ENCODE measurements at places on chromosomes 3 and 15.

GRCh38 chr3:18008706-18009368 lies 266.4 kb upstream of the TBC1D5 start:
- DNase-seq, result no peak

DNA sequence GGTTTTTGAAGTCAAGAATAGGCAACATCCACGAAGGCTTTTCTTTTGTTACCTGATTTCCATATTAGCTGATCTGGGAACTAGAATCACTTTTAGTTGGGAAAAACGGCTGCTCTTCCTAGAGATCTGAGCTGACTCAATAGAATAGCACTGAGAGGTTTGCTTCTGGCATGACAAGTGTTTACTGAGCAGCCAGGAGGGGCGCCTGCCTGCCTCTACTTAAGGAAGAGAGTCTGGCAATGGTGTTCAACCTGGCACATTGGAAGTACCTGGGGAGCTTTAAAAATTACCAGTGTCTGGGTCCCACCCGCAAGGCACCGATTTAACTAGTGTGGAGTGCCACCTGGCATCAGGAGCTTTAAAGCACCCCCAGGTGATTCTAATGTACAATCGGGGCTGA lies 34.4 kb downstream of the FAM43A start:
- DNase-seq, result no peak

- no peak for DNase-seq
These were observed 270.0 kb upstream of the HES1 start for GRCh38 chr3:193865896-193866480.

GRCh38 chr3:178231645-178232044 lies 304.6 kb upstream of the KCNMB2 start:
- DNase-seq, result no peak

- no peak for DNase-seq
These were observed 48.0 kb upstream of the TPRG1 start for GRCh38 chr3:189123595-189124387.

DNA sequence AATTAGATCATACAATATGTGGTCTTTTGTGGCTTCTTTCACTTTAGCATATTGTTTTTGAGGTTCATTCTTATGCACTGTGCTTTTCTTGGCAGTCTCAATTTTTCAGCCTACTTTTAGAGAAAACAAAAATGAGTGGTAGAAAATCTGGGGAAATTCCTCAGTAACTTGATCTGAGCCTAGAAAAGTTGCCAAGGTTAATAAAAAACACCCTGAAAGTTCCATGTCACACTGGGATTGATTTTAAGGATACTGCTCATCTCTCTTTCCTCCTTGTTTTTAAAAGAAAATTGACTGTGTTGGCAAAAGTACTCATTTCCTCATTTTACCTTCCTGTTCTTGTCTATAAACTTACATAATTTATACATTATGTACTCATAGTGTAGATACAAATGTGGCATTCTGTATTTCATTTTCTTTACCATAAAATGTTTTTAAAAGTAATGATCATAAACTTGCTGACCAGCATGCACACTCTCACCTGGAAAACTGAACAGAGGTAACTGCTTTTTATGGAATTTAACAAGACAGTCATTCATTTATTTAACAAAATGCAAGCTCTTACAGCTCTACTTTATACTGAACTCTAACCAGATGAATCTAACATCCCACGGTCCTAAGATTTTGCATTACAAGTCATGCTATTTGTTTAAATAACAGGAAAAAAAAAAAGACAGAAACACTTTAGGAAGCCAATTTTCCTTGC lies 28.6 kb upstream of the SH3BP5 start:
- DNase-seq, result no peak

DNA sequence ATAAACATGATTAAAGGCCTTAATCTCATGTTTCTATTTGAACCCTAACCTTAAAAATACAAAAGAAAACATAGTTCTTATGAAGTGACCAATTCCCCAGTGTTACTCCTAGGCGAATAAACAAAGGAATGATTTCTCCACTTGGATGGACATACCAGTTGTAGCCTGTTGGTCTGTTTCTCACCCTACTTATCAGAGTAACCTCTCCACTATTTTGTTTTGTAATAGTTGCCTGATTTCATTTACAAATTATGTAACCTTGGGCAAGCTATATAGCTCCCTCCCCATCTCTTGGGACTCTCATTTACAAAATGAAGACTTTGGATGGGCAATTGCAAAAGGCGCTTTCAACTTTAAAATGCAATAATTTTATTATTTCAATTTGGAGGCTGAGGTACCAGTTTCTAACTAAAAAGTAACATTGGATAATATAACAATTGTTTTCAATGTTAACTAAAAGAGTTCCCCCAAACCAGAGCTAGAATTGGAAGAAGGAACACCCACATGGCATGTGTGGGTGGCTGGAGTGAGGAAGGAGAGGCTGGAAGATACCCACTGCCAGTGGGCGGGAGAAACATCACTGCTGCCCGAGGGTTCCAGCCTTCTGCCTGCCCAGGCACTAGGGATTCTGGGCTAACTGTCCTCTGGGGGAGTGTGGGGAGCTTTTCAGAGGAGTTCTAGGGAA lies 74.2 kb downstream of the RFTN1 start:
- DNase-seq, result no peak

DNA sequence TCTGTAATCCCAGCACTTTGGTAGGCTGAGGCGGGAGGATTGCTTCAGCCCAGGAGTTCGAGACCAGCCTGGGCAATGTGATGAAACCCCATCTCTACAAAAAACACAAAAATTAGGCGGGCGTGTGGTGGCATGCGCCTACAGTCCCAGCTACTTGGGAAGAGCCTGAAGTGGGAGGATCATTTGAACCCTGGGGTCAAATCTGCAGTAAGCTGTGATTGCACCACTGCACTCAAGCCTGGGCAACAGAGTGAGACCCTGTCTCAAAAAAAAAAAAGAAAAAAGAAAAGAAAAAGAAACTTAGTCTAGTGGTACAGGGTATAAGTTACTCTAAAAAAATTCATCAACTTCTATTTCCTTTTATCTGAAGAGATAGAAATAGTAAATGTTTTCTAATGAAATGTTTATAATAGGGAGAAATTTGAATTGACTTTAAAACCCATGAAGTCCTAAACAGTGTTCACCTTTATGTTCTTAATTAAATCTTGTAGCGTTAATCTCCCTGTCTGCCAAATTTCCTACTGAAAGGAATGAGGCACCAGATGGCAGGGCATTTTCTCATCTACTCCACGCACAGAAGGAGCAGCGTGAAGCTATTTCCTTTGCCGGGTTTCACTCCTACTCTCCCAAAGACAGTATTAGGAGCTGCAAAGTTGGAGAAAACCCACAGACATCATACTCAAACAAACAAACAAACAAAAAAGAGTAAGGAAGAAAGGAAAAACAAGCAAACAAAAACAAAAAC lies 1.9 kb downstream of the PCLAF start:
- DNase-seq, result no peak

DNA sequence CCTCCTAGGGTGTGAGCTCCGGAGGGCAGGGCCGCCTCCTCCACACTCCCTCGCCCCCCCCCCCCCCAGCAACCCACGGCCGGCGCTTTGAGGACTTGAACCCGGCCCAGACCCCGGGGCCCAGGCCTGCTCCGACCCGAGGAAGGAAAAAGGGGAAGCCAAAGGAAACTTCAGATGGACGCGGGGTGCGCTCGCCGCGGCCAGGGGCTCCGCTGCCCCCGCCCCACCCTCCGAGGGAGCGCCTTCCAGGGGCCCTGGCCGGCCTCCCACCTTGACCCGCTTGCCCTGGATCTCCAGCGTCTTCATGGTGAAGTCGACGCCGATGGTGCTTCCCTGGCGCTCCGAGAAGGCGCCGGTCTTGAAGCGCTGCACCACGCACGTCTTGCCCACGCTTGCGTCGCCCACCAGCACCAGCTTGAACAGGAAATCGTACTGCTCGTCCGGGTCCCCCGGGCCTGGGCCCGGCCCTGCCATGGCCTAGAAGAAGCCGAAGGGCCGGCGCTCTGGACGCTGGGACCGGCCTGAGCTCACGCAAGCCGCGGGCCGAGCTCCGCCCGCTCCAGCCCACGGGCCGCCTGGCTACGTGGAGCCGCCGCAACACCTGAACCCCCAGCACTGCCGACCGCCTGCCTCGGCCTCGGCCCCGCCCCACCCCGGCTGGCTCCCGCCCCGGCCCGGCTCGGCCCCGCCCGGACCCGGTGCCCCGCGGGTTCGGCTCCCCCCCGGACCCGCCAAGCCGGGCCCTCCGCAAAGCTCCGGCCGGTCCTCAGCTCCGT lies 400 bp downstream of the RAB43 start:
- DNase-seq, result no peak

DNA sequence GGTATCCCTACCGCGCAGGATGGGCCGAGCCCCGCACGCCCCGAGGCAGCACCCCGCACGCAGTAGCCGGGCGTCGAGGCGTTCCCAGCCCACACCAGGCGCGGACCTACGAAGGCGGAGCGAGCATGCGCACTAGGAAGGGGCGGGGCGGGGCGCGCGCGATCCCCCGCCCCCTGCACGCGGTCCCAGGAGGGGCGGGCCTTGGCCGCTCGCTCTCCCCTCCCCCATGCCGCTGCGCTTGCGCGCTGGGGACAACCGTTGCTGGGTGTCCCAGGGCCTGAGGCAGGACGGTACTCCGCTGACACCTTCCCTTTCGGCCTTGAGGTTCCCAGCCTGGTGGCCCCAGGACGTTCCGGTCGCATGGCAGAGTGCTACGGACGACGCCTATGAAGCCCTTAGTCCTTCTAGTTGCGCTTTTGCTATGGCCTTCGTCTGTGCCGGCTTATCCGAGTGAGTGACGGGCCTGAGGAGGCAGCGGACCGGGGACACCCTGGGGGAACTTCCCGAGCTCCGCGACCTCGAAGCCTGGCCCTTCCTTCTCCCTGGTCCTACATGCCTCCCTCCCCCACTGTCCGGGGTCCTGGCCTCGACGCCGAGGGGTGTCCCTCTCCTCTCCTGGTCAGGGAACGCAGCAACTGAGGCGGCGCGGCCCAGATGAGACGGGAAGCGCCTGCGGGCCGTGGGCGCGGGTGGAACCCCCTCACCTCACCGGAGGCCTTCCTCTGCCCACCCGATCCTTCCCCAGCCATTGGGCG lies at the start of gene SPESP1:
Gene SPESP1, plus strand, starts transcription at position 258 of the 755 bp plus-strand sequence. Its CDS starts 129 bp downstream, at position 387.
- no peak for DNase-seq

GRCh38 chr3:9248522-9249271 lies 749 bp downstream of the SRGAP3 start:
- no peak for DNase-seq

DNA sequence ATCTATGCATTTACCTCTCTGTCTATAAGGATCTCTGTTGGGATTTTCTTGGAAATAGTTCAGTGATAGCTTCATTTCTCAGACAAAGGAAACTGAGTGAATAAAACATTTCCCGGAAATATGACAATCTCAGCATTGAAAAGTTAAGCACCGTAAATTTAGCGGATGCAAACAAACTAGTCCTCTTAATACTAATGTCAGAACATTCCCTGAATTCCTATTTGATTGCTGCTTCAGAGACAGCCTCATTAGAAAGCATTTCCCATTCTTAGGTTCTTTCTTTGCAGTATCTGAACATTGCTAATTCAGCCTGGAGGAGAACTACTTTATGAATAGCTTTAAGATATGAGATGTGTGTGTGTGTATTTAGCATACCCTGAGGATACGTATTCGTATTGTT lies 101.3 kb downstream of the NR2F2 start:
- no peak for DNase-seq

DNA sequence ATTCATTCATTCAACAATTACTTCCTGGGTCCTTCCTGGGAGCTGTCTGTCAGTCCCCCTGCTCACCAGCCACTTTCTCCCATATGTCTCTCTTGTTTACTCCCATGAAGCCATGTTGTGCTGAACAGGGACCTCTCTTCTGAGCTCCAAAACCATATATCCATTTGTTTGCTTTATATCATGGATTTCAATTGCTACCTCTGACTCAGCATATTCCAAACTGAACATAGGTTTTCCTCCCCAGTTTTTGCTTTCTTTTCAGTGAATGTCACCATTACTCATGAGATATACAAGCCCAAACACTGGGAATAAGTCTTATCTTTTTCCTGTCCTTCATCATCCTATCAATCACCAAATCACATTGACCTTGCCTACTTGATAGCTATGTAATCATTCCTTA lies 152.5 kb upstream of the P2RY1 start:
- DNase-seq, result no peak

- DNase-seq, result no peak
These were observed 27.8 kb downstream of the ADGRG7 start for GRCh38 chr3:100637197-100637631.

DNA sequence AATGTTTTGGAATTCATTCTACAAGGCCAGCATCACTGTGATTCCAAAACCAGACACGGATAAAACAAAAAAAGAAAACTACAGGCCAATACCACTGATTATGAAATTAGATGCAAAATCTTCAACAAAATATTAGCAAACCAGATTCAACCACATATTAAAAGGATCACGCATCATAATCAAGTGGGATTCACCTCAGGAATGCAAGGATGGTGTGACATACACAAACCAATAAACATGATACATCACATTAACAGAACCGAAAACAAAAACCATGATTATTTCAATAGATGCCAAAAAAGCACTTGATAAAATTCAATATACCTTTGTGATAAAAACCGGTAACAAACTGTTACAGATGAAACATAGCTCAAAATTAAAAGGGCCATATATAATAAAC lies 48.9 kb downstream of the DLG1 start:
- DNase-seq, result no peak

DNA sequence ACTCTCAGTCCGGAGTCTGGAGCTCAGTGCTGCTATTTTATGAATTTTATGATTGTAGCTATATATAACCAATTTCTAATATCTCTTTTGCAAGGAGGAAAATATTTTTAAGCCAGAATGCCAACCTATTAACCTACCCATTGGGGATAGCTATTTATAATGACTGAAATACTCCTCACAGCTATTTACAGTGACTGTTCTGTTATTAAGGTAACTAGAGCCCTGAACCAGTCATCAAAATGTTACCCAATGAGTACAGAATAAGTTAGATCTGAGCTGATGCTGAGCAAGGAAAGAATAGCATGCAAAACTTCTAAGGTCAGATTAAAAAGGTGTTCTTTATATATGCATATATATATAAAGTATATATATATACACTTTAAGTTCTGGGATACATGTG lies 79.6 kb upstream of the PPP2R3A start:
- no peak for DNase-seq

- no peak for DNase-seq
These were observed 30.8 kb upstream of the RPN1 start for GRCh38 chr3:128681369-128681829.

DNA sequence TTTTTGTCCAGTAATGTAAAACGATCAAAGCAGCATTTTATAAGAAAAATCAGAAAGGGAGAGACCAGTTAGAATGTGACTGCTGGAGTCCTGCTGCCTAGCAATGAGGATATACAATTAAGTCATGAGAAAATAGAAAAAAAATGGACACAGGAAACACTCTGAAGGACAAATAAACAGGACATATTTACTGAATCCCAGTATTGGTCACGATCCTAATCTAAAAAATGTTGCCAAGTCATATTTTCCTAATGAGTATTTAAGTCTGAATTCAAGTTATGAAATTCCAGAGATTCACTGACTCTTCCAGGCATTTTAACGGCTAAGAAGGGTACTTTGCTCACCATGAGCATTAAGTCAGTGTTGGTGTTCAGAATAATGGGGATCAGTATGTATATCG lies 154.3 kb upstream of the CCDC54 start:
- DNase-seq, result no peak

All from HL-60 (cell line).